ENCODE measurements at places on chromosomes 3 and 15. TPM values are rescaled to one million over a fixed set of nuclear protein-coding genes. Genes with fewer than 3 reads are reported as not detected.

Gene MYZAP
- total RNA-seq, result 17.9 TPM

Gene TNFAIP8L3
- total RNA-seq, result 11.2 TPM

Gene GOLGA6L9
- total RNA-seq, result 3.4 TPM

Gene FGD5
- 6.1 TPM for total RNA-seq

Gene SI
- total RNA-seq, result 58.6 TPM

Gene FOXL2
- total RNA-seq, result not detected

Gene RAB6B
- 11.6 TPM for total RNA-seq

Gene TMEM207
- not detected for total RNA-seq

Gene IGSF11
- 5.9 TPM for total RNA-seq

Gene LINGO1
- 1.9 TPM for total RNA-seq

Gene ZIC1
- total RNA-seq, result 0.48 TPM
